Stimulated activated CD8-positive, alpha-beta memory T cell treated with anti-CD3 and anti-CD28 coated beads, Interleukin-15, amount 100 ng/mL, for 24 hours (primary cell): ENCODE measurements at places on chromosomes 4 and X.

GRCh38 chr4:55358246-55358645 is 12.2 kb downstream of the SRD5A3 start:
- DNase-seq: no peak

GRCh38 chrX:129525896-129526295 is 2.6 kb upstream of the SMARCA1 start:
- DNase-seq: no peak

- no peak for DNase-seq
Measured at GRCh38 chr4:133465022-133465421, 315.9 kb downstream of the PCDH10 start.

DNA sequence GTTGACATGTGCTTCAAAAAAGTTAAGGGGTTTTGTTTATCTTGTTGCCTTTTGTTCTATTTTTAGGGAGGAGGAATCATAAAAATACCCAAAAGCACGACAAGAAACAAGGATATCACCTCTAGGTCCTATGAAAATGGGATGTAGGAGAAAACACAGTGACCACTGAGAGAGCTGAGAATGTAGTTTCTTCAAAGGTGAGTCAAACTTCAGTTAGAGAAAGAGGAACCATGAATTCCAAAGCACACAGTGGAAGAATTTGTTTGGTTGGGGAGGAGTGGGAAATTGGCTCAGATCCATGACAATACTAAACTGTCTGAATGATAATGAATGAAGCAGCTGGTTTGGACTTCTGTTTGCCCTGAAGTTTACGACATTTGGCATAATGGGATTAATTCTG is 19.1 kb upstream of the FRYL start:
- DNase-seq: no peak

GRCh38 chr4:172951679-172952451 is 216.7 kb upstream of the GALNT7 start:
- no peak for DNase-seq

- no peak for DNase-seq
Measured at GRCh38 chrX:43566170-43566569, 89.9 kb upstream of the MAOA start.

- DNase-seq: peak; percentile 80
Measured at GRCh38 chrX:11758400-11759171, 549 bp downstream of the MSL3 start.
